ENCODE measurements at places on chromosomes 2 and 18. TPM values are rescaled to one million over a fixed set of nuclear protein-coding genes. Genes with fewer than 3 reads are reported as not detected.

GRCh38 chr2:36459725-36460137 is 104.2 kb downstream of the CRIM1 start:
- DNase-seq, result no peak

TXNDC2 gene
- not detected for total RNA-seq

- DNase-seq, result no peak
Observed at GRCh38 chr2:192615105-192615504, 420.4 kb upstream of the TMEFF2 start.

RAB3GAP1 gene
- total RNA-seq, result 37.0 TPM

DNA sequence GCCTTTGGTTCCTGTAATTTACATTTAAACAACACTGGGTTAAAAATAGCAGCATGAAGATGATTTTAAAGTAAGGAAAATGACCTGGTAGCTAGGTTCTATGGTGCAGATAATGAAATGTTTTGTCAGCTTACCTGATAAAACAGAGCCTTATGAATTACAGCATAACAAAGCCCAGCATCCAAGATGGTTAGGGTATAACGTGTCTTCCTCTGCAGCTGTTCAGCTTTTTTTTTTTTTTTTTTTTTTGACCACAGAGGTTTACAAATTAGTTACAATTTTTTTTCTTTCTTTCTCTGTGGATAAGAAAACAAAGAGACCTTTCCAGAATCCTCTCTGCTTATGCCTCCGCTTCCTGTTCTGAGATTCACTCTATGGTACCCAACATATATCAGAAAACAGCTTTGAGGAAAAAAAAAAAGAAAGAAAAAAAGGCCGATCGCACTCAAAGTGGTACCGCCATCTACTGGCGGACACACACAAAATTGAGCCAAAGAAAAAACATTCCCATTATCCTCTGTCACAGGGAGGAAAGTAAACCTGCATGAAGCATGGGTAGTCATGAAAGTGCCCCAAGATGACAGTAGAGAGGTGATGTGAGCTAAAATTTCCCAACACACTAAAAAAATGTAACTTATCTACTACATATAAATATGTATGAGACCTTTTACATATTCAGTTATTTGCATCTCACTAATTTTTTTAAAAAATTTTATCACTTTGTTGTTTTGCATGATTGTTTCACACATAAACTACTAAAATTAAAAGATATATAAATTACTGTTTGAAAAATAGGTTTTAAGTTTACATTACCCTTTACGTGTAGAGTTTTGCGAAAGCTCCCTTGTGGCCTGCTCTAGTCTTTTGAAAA is at the start of gene SCN3A:
Gene SCN3A (minus strand): TSS at position 362 of the 871 bp plus-strand sequence. CDS start 27,656 bp downstream, outside the sequence.
- DNase-seq, result no peak

VAMP8 gene
- total RNA-seq, result 32.3 TPM

DNA sequence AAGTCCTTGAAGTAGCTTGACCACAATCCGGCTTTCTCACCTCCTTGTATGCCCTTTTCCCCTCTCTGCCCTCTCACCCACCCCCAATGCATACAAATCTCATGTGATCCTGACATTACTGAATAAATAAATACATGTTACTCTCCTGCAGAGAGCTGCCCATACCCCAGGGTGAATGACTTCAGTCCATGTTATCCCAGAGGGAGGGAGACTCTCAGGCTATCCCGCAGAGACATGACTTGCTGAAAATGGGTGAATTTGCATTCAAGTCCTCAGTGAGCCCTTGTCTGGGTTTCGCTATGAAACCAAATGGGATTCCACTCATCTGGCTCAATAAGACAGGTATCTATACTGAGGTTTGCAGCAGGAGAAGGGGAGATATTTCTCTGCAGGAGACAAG is 168.5 kb downstream of the FHOD3 start:
- DNase-seq, result no peak

- no peak for DNase-seq
Observed at GRCh38 chr2:218405746-218406208, 6.1 kb downstream of the CTDSP1 start.

GRCh38 chr18:57197261-57197660 is 50.4 kb downstream of the BOD1L2 start:
- DNase-seq, result no peak

DNA sequence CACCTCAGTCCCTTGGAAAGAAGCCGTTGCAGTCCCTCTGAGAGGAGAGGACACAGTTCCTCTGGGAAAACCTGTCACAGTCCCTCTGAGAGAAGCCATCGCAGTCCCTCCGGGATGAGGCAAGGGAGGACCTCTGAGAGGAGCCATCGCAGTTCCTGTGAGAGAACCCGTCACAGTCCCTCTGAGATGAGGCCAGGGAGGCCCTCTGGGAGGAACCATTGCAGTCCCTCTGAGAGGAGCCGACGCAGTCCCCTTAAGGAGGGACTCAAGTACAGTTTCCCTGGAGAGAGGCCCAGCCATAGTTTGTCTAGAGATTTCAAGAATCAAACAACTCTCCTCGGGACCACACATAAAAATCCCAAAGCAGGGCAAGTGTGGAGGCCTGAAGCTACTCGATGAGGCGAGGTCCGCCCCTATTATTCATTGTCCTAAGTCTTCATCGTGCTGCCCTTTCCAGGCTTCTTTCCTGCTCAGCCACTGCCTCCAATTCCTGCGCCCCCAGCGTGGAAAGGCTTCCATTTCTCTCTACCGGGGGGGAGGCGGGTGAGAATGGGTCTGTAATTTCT is 630 bp upstream of the ZNF512 start:
- no peak for DNase-seq

DNA sequence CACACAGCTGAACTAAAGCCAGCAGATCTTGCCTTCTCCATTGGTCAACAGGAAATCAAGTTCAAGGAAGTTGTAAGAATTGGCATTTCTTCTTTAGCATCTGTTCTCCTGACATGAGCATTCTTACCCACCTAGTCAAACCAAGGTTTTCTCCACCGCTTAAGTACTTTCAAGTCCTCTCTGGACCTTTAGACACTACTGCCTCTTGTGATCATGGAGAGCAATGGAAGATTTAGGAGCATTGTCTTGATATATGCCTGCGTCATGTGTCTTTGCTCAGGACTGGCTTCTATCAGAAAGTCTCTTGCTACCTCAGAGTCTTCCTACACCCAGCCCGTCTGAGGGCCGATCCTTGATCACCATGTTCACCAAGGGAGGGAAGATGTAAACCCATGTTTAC is 262.2 kb downstream of the PHLPP1 start:
- no peak for DNase-seq

DNA sequence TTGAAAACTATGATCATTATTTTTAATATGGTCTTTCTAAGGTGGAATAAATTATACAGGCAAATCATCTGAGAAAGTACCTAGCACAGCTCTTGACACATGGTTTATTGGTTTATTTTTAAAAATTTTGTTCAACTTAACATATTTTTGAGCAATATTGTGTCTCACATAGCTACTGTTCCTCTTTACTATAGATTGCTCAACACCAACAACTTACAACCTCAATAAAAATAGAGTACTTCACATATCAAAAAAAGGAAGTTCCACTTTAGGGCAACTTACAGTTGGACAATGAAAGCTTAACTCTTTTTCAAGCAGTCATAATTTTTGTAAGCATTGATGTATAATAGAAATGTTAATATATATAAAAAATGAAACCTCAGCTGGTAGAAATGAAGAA is 440.9 kb upstream of the UBE2E3 start:
- DNase-seq, result no peak

NPPC gene
- not detected for total RNA-seq

MAPK4 gene
- total RNA-seq, result not detected

DNA sequence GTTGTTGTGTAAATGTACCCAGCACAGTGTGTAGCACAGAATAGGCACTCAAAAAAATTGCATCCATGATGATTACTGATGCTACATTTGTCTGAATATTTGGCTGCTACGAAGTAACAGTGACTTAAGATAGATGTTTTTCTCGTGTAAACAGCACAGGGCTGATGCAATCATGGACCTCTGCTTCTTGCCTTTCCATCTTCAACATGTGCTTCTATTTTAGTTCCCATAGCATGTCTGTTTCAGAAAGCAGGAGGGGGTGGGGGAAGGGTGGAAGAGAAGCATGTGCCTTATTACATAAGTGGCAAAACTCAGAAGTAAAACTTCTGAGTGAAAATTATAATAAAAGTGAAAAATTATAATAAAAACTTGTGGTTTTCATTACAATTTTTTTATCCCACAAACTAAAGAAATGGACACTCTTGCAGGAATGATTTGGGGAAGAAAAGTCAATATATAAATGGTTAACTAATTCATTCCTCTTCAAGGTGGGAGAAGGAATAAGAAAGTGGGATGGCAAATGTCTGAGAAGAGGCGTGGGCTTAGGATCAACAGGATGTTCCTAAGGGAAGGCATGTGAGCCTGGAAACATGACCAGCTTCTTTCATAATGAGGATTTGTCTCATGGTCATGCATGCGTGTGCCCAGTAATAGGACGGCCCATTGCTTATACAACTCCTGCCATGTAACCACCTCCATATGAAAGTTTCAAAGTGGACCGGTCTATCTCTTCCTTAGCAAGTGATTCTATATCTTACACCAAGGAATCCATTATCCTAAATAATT is 27.2 kb downstream of the CCBE1 start:
- no peak for DNase-seq

DNA sequence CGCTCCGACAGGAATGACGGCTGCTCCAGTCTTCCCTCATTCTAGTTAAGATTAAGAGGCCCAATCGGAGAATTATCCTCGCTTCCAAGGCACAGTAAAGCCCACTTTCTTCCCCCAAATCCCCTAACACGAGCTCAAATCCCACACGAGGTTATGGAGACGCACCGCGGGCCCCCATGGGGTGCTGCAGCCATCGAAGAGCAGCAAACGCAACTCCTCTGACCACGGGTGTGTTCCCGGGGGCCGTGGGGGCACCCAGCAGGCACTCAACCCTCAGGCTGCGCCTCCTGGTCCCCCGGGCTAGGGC is 446 bp downstream of the COPS9 start:
- no peak for DNase-seq

PLCL1 gene
- total RNA-seq, result 27.0 TPM

MEIS1 gene
- total RNA-seq, result not detected

- DNase-seq, result no peak
Observed at GRCh38 chr2:150491943-150492342, 4.5 kb upstream of the RND3 start.

GRCh38 chr2:33488178-33488690 is 11.8 kb downstream of the RASGRP3 start:
- DNase-seq, result no peak

CNTNAP5 gene
- not detected for total RNA-seq

DNA sequence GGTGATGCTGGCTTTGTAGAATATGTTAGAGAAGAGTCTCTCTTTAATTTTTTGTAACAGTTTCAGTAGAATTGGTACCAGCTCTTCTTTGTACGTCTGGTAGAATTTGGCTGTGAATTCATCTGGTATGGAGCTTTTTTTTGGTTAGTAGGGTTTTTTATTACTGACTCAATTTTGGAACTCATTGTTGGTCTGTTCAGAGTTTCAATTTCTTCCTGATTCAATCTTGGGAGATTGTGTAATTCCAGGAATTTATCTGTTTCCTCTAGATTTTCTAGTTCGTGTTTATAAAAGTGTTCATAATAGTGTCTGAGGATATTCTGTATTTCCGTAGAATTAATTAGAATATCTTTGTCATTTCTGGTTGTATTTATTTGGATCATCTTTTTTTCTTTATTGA is 943.5 kb downstream of the TRIB2 start:
- DNase-seq, result no peak

GRCh38 chr2:46260305-46260704 is 36.9 kb upstream of the EPAS1 start:
- no peak for DNase-seq

DNA sequence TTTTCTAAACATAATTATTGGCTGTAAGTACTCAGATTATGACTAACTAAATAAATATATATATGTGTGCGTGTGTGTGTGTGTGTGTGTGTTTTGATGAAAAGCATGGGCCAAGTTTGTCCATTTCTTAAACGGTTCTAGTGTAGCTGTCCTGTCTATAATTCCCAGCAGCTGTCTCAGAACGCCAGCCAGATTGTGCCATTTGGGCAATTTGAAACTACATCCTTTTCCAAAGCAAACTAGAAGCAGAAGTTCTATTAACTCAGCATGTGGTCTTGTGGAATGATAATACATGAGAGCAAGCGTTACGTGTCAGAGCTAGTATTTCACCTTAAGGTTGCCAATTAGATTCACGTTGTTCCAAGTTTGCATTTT is 1.7 kb downstream of the ARHGAP28 start:
- DNase-seq, result no peak

GRCh38 chr2:108125581-108125980 is 114.2 kb upstream of the SULT1C3 start:
- no peak for DNase-seq

TEKT4 gene
- not detected for total RNA-seq

DNA sequence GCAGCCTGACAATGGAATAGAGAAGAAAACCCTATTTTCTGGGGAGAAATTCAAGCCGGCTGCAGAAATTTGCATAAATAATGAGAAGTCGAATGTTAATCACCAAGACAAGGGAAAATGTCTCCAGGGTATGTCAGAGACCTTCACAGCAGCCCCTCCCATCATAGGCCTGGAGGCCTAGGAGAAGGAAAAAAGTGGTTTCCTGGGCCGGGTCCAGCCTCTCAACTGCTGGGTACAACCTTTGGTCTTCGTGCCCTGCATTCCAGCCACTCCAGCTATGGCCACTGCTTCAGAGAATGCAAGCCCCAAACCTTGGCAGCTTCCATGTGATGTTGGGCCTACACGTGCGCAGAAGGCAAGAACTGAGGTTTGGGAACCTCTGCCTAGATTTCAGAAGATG is 6.0 kb upstream of the SCRN3 start:
- no peak for DNase-seq

- DNase-seq, result no peak
Observed at GRCh38 chr18:9941660-9942059, 27.8 kb downstream of the VAPA start.

DNA sequence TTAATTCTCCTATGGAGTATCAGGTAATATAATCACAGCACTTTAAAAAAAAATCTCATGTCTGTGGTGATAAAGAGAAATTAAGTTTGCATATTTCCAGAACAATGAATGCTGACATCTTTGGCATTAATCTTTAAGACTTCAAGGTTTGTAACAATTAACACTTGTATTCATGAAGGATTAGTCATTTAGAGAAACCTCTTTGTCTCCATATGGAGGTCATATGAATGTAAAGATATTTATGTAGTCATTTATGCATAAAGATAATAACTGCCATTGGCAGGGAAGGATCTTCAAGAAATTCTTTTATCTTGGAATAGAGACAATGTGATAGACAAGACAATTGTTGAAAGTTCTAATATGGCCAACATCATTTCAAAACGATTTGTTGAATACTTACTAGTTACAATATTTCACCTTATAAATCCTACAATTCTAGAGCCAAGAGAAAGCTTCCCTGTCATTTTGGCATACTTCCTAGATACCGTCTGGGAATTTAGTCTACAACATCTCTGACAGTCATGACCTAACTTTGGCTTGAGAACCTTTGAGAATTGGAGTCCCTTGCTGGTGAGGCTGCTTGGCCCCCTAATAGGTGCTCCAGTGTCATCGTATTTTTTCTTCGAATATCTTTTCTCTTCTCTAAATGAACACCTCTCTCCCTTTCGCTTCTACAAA is 33.6 kb downstream of the RASGRP3 start:
- DNase-seq, result no peak

All from CD4-positive, alpha-beta T cell (primary cell).